Liver (tissue), 10 donors: ENCODE measurements at places on chromosomes 5 and 9.

DNA sequence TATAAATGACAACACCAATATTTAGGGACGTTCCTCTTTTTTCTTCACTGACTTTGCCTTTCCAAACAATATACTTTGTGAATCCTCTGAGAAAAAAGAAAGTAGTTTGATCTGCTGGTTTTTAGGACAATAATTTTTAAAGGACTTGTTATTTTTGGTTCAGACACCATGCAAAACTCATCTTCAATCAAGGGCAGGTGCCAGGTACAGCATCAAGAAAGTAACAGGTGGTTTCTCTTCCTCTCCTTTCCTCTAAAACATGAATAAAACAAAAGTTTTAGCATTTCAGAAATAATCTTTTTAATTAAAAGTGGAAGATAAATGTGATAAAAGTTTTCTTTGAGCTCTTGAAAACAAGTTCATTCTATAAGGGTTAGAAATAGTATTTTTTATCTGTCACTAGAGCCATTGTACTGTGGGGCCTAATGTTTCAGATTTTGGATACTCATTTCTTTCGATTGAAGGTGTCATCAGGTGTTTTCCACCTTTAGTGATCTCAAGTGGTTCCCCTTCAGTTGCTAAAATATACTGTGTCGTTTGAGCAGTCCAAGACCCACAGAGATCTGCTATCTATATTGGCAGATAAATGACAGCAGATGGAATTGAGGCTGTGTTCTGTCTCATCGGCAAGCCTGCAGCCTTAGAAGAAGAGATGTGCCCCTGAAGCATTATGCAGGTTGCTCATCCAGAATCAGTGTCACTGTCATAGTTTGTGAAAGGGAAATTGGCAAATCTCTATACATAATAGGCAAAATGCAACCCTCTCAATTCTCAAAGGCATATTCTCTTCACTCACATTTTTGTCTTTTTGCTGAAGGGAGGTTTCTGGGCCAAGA, 499.7 kb downstream of the PDE4D start:
- no peak for DNase-seq

DNA sequence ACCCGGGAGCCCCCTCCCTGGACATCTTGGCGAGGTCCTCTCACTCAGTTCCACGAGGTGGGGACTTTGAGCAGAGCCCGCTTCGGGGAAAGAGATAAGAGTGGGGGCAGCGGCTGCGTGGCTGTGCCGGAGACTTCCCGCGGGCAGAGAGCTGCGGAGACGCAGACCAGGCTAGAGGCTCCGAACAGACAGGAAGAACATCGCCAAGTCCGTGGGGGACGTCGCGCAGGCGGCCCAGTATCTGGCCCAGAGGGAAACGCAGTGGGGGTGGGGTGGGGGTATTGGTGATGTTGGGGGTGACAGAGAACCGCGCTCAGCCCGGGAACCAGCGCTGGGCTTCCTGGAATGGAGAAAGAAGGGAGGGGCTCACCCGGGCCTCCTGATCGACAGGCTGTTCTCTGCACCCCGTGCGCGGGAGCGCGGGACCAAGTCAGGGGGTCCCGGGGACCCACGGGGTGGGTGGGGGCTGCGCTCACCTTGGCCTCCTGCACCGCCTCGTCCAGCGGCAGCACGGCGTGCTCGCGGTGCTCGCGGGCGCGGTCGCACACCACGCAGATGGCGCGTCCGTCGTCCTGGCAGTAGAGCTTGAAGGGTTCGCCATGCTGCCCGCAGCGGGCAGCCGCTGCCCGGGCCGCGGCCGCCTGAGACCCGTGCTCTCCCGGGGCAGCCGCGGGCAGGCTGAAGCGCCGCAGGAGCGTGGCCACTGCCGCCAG, 727 bp downstream of the TRIM7 start:
- no peak for DNase-seq

DNA sequence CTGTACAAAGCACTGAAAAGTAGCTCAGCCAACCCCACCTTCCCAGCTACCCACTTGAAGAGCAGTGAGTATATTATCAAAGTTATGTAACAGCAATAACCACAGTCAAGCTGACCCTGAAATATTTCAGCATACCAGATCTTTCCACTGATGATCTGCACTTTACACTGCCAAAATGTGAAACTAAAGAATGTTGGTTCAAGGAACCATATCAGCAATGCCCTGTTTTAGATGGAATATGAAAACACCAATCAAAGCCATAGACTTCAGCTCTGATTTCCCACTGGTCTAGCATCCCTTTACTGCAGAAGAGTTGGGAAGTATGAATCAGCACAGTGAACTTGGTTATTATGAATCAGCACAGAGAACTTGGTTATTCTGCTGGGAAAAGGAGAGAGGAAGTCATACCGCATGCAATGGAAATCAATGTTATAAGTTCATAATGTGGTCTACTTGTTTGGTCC, 20.0 kb downstream of the CEMIP2 start:
- no peak for DNase-seq

- no peak for DNase-seq
Measured at GRCh38 chr5:138560971-138561370, 14.2 kb downstream of the HSPA9 start.

- no peak for DNase-seq
Measured at GRCh38 chr5:81650987-81651386, 99.9 kb downstream of the SSBP2 start.

DNA sequence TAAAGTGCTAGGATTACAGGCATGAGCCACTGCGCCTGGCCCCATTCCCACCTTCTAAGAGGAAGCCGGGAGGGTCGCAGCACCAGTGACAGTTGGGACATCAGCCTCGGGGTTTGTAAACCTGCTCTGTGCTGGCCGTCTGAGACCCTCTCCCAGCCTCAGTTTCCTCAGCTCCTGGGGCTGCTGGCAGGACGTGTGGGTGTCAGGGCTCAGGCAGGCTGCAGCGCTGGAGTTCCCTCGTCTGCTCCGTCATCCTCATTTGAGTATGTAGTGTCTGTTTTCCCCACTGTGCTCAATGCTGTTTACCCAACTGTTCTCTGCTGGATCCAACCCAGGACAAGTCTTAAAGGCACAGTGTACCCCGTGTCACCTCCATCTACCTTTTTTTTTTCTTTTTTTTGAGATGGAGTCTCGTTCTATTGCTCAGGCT, 2.0 kb upstream of the NINJ1 start:
- DNase-seq: no peak

DNA sequence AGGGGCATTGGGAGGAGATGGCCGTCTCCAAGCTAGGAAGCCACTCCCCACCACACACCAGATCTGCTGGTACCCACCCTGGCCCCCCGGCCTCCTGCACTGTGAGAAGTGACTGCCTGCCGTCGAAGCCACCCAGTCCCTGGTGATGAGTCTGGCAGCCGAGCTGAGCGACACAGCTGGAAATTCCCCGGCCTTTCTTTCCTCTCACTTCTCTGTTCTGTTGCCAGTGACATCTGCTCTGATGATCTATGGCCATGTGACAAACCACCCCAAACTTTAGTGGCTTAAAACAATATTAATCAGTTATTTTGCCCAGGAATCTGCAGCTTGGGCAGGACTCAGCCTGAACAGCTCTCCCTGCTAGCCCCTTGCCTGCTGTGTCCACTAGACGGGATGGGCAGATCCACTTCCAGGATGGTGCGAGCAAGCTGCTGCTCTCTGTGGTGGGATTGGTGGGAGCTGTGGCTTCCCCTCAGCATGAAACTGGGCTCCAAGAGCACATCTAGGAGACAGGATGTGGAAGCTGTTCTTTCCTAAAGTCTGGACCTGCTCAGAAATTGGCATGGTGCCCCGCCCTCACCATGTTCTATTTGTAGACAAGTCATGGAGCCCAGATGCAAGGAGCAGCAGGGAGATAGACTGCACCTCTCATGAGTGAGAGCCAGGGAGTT, 211.2 kb downstream of the GADD45G start:
- no peak for DNase-seq

- DNase-seq: no peak
Measured at GRCh38 chr5:179608131-179608581, 15.3 kb downstream of the HNRNPH1 start.

- DNase-seq: no peak
Measured at GRCh38 chr9:126973651-126974529, 59.3 kb downstream of the RALGPS1 start.

DNA sequence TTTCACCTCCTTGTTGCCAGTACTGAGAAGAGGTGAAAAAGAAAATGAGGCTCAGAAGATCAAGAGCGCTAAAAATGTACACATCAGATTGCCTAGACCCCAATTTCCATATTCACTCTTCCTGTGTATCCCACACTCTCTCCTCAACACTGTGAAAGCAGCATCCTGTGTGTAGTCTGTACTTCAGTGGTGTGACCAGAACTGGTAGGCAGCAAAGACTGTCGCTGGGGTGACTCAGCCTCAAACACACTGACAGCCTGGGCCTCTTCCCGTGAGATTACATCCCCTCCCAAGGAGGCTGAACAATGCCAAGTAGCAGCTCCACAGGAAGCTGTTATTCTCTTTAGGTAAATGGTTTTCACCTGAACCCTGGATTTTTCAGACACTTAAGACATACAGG, 135.5 kb downstream of the CCDC192 start:
- no peak for DNase-seq

GRCh38 chr9:87792831-87793288, 66.9 kb downstream of the CTSL start:
- DNase-seq: no peak

DNA sequence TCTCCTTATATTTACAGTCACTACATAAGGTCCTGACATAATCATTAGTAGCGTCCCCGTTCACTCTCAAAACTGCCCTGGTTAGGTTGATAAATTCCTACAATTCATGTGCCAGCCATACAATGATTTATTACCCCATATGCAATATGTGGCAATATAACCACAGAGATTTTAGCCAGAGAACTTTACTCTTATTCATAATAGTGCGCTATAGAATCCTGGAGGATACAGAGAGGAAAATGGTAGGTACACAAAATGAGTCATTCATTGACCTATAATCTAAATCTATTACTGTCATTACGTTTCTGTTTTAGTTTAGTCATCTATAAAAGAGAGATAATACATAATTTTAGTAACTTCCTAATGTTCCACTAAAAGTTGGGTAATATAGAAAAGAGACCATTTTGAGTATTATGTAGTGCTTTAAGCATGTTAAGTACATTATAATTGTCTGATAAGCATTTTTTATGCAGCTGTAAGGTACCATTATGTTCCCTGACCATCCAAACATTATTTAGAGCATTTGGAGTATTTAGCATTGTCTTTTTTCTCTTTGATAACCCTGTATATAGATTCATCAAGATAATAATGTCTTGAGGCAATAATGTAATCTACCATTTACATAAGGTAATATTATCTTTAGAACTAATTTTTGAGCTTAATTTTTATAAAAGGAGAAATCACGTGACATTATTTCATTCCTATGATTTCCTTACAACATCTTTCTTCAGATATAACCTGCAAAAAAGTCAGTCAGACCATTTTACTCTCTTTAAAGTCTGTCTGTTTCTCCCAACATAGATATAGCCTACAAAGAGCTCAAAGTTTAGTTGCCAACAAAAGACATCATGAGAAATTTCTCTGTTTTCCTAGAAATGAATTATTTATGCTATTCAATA, 655.5 kb upstream of the ZNF608 start:
- no peak for DNase-seq

- DNase-seq: no peak
Measured at GRCh38 chr5:35223787-35224395, 6.4 kb downstream of the PRLR start.
